ELR (cell line): ENCODE measurements at places on chromosomes 3 and 15.

DNA sequence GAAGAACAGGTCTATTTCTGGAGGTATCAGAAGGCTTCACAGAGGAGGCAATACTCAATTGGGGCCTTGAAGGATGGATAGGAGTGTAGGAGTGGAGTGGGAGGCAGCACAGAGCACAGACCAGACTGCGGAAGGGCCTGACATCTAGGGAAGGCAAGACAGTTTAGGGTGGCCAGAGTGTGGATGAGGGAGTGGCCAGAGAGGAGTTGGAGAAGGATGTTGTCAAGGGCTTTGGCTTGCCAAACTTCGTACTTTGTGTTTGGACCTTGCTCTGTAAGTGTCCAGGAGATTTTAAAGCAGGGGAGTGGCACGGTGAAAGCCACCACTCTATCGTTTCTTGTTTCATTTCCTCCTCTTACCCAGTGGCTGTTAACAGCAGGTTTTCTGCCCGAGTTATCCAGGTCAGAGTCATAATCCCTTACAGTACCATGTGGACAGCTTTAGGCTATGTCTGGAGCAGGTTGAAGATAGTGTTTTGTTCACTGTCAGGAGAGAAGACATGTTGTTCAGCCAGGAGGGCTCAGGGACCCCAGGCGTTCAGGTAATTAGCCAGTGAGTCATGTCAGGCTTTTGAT, 12.3 kb downstream of the SMAD3 start:
- DNase-seq = no peak

DNA sequence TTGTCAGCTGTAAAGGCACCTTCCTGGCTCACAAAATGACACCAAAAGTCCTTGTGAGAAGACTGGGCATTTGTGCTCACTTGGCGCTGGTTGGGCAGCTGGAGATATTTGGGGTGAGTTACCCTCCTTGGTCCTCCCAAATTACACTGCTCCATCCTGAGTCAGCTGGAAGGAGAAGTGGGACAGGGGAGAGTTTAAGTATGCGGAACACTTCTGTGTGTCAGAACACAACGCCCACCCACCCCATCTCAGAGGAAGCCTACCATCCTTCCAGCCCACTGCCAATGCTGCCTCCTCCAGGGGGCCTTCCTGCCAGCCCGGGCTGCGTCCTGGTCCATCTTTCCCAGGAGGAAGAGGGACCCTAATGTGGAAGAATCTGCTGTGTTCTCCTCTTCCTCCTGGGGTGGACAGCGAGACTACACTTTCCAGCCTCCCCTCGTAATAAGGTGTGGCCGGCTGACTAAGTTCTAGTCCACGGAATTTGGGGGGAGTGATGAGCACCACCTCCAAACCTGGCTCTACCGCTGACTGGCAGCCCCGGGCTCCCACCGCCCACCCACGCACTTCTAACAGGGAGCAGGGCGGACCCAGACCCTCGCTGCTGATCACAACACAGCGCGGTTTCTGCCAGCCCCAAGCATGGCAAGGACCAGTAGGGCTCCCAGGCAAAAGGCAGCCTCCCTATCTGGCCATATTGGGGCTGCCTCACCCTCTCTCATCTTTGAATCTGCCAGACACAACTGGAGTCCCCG, 265.0 kb downstream of the XXYLT1 start:
- no peak for DNase-seq

DNA sequence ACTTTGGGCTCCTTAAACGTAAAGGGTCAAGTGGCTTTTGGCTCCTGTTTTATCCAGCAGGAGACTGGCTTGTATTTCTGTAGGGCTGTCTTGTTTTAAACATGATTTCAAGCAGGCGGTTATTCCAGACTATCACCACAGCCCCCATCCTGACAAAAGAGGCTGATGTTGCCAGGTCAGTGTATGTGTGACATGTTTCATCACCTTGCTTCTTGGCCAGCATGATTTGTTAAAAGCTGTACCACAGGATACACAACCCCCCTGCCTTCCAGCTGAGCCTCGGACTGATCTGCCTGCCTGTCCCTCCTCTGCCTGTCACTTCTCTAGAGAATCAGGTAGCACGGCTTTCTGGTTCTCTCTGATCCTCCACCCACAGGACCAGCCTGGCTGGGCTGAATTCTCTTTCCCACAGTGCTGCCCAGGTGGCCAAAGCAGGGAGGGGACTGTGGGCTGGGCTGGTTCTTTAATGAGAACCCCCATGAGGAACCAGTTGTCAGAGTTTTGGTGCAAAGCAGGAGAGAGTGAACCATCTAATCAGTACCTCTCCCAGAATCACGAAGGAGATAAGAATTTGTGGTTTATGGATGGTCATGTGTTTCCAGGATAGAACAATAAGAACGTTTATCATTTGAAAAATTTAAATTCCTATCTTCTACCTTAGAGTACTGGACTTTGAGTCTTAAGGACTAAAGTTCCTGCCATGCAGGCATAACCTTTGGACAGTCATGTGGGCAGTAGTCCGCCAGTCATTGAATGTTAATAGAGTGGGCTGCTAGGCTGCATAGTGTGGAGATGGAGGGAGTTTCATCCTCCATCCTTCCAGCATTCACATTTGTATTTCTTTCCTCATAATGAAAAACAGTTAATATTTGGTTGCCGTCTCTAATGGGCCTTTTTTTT, 8.8 kb downstream of the ABHD6 start:
- DNase-seq = no peak

DNA sequence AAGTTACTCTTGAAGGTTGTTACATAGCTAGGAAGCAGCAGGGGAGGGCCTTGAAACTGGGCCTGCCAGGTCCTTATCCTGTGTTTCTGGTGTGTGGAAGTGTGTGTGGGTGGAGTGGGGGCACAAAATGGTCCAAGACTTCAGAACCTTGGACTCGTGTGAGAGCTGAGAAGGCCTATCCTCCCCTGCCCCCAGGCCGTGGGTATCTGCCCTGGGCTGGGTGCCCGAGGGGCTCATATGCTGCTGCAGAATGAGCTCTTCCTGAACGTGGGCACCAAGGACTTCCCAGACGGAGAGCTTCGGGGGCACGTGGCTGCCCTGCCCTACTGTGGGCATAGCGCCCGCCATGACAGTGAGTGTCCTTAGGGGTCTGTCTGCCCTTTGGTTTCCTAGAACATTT, 4.5 kb downstream of the CHRD start:
- DNase-seq = no peak

DNA sequence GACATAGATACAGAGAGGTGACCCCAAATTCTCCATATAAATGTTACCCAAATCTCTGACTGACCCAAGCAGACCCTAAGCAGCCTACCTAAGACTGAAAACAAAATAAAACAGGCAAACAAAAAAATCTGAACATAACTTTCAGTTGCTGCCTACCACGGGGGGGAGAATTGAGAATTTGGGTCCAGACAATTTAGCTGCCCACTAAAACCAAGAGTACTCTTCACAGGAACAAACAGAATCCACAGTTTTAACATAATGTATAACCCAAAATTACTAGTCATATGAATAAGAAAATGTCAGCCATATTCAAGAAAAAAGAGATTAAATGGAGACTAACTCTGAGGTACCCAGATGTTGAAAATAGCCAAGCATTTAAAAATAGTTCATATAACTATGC, 44.4 kb downstream of the SRPRB start:
- no peak for DNase-seq

DNA sequence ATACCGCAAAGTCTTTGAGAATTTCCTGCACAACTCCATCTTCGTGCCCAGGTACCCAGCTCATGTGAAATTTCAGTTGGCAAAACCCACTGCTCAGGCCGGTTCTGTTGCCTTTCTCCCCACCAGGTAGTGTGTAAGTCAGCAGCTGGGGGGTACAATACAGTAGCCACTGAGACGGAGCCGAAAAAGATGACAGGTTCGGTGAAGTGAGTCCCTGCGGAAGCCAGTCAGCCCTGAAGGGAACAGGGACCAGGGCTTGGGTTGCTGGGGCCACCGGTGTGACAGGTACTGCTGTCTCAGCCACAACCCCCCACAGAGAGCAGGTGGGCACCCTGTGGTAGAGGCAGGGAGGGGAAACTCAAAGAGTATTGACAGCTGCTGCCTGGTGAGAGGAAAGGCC, 90.8 kb downstream of the PGPEP1L start:
- no peak for DNase-seq

DNA sequence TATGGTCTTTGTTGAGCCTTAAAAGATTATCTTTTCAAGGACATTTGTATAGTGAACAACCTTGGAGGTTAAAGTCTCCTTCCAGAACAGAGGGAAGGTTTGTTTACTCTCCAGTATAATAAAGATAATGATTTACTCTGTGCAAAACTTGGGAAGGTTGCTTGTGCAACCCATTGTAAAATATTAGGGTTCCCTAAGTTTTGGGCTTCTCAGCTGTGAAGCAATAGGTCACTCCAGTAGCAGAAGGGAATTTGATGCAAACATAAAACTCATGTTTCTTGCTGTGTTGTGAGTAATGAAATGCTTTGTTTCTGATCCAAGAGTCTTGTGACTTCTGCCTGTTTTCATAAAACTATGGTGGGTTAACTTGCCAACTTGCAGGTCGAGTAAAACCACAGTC, 177.5 kb downstream of the SUCNR1 start:
- no peak for DNase-seq

GRCh38 chr15:42136513-42136912, 19.9 kb downstream of the PLA2G4F start:
- no peak for DNase-seq

GRCh38 chr3:116155841-116156240, 289.4 kb downstream of the LSAMP start:
- DNase-seq = no peak

- DNase-seq = no peak
Measured at GRCh38 chr3:67599821-67600220, 54.6 kb downstream of the SUCLG2 start.

- DNase-seq = no peak
Measured at GRCh38 chr15:50181201-50181968, 611 bp upstream of the SLC27A2 start.

GRCh38 chr3:160618878-160619277, 53.5 kb upstream of the KPNA4 start:
- no peak for DNase-seq

DNA sequence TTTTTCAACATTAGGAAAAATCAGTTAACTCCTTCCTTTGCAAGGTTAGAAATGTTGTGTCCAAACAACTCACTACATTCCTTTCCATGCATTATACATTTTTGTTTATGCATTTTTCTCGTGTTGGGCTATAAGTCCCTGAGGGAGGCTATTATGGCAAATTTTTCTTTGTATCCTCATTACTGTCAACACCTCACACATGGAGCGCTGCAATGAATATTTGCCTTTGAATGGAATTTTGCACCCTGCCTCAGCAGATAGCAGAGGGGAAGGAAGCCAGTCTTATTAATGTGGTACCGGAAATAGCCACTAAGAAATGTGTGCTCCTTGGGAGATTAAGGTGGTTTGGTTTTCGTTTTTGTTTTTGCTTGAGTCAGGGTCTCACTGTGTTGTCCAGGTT, 134.7 kb downstream of the THSD4 start:
- DNase-seq = no peak

DNA sequence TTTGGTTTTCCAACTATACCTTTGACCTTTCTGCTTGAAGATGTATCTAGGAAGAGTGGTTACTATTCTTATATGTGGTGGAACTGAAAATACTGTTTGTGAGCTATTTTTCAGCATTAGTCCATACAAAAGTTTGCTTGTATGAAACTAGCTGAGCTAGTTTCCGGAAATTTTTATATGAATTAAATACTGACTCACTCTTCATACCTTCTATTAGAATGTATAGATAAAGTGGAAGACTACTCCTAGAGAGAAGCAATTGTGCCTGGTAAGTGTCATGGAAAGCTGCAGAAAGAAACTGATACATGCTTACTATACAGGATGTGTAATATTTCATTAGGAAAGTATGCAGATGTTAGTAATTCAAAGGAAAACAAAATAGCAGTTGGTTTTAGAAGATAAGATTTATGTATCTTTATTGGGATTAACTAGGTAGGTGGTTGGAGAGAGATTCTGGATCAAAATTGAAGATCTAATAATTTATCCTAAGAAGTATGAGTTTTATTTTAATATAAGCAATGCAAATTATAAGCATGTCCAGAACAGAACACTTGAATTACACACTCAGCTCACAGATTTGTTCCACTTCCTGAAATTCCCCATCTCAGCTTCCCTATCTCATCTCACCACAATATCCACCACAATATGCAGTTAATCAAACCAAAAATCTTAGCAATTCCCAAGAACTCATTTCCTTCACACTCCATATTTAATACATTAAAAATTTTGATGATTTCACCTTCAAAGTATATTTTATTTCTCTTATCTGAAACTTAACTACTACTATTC, 82.8 kb downstream of the BCHE start:
- DNase-seq = peak; percentile 41

- peak; percentile 98 for DNase-seq
Measured at GRCh38 chr3:115790759-115791158, 167.4 kb downstream of the GAP43 start.

DNA sequence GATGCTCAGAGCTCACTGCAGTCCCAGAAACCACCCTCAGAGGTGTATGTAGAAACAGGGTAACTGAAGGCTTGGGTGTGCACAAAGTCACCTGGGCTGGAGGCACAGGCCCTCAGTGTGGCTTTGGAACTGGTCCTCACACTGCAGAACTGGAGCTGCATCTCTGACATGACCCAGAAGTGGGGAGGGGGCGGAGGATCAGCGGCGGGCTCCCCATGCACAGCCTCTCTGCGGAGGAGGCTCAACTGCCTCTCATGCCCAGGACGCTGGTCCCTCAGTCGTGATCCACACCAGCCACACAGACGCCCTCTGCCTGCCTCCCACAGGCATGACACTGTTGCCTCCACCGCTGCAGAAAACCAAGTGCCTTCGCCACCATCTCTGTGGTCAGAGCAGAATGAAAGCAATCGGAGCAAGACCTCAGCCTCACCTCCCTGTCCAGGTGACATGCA, 73.7 kb downstream of the TM2D3 start:
- DNase-seq = peak; percentile 23

GRCh38 chr3:115836944-115837343, 213.6 kb downstream of the GAP43 start:
- DNase-seq = peak; percentile 74

GRCh38 chr3:186693843-186694242, 23.3 kb upstream of the KNG1 start:
- no peak for DNase-seq

DNA sequence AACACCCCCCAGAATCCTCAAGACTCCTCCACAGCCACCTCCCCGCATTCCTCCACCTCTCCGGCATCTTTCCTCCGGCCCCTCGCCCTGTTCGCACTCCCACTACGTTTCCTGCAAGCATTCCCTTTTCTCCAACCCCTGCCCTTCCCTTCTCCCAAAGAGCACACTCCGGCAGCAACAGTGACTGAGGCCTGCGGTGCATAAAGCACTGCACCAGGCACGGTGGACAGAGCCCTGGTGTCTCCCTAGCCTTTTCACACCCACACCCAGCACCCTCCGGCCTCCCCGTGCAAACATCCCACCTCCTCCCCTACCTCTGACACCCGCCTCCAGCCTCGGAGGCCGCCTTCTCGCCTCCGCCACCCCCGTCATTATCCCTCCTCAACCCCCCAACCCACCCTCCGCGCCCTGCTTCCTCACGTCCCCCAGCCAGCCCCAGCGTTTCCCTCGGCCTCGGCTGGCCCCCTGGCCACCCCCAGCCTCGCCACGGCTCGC, 577 bp downstream of the ZNF148 start:
- peak; percentile 61 for DNase-seq

- peak; percentile 14 for DNase-seq
Measured at GRCh38 chr3:119409844-119410243, 53.6 kb downstream of the TMEM39A start.
